NCI-H526 treated with DMSO at 0.1 percent for 48 hours (cell line): ENCODE measurements at places on chromosomes 3 and 15.
A peak's percentile ranks its signal among the peaks of the same experiment; 100 is the strongest.

- no peak for DNase-seq
Observed at GRCh38 chr3:104297617-104298016, 1069.1 kb upstream of the ALCAM start.

GRCh38 chr3:111744611-111745010, 114.5 kb upstream of the PHLDB2 start:
- no peak for DNase-seq

GRCh38 chr3:163261056-163261455, 1764.4 kb downstream of the OTOL1 start:
- DNase-seq: peak; percentile 60

DNA sequence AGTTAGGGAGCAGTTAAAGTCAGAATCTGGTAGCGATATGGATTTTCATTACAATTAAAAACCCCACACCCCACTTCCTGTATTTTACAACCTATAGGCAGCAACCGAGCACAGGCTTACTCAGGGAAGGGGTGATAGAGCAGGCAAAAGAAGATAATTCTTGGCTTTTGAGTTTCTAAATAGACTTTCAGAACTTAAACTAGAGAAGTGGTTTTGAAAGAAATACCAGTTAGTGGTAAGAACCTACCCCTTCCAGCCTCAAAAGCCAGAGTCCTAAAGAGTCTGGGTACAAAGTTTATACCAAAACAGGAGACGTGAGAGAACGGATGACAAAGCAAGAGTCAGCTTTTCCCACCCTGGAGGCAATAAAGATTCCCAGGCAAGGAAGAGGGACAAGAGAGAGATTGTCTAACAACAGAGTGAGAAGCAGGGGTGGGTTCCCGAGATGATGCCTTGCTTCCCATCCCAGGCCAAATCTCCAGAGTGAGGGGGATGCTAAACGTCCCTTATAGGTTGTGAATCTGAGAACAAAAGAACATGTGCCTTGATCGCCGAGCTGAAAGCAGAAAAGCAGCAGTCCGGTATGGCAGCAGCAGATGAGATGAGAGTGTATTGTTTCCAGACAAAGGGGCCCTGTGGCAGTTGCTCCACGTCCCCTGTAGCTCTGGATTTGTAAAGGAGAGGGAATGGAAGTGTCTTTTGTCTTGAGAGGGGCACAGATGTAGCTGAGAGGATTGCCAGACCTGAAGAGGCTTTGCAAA, 36.8 kb downstream of the KLHL6 start:
- no peak for DNase-seq

GRCh38 chr3:15794303-15794771, 3.4 kb downstream of the ANKRD28 start:
- no peak for DNase-seq

DNA sequence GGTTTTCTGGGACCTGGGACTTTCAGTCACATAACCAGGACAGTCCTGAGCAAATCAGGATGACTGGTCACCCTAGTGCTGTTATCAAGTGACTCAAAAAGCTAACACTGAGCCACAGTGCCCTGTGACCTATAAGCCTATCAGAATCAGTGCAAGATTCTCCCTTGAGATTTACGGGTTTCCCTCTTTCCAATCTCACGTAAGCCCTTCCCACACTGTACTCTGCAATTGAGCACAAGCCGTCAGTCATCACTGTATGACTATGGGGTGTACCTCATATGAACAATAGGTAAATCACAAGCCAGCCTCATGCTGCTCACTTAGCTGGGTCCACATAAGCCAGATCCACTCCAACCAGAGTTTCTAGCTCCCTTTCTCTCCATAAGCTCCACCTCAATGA, 21.0 kb upstream of the CLDN18 start:
- DNase-seq: no peak

- DNase-seq: no peak
Observed at GRCh38 chr3:462851-463250, 266.3 kb downstream of the CHL1 start.

DNA sequence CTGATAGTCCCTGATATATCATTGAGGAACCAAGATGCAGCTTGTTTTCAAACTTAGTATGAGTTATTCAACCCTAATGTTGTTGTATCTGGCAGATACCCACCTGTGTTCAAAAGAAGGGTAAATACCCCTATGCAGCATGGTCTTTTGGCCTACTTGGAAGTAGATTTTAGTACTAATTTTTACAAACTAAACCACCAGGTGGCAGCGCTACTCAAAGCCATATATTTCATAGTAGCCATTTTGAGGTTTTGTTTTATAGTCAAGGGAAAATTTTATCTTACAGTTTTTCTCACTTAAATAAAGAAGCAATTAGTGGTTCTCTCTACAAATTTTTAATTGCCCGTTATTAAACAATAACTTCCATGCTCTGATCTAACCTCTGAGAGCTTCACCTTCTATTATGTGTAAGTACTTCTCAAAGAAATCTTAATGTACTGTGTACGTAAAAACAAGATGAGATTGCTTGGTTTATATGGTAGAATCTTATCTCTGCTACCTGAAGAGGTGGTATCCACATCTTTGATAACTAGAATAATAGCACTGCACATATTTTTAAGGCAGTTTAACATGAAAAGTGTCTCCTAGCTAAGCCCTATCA, 31.5 kb upstream of the MLF1 start:
- peak; percentile 63 for DNase-seq

- DNase-seq: peak; percentile 68
Observed at GRCh38 chr3:107870096-107870495, 220.7 kb downstream of the CD47 start.

GRCh38 chr3:177833332-177833731, 636.0 kb upstream of the TBL1XR1 start:
- DNase-seq: peak; percentile 52

DNA sequence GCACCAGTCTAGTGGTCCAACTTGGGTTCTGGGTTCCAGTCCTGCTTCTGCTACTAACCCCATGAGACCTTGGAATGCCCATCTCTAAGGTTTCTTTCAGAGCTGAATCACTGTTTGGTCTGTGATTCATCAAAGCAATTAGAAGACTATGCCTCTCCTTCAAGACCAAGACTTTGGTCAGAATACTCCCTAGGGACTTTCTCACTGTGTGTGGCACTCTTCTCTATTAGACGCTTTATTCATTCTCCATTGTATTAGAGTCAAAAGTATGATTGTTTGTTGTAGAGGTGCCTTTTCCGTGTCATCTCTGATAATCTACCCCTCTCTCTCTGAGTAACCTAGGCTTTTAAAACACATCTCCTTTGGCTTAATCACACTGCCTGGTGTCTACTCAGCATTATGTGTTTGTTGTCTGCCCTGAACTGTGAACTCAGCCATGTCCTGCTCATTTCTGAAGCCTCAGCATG, 90.5 kb downstream of the LPP start:
- no peak for DNase-seq

GRCh38 chr15:96217983-96218382, 112.5 kb upstream of the NR2F2 start:
- no peak for DNase-seq

DNA sequence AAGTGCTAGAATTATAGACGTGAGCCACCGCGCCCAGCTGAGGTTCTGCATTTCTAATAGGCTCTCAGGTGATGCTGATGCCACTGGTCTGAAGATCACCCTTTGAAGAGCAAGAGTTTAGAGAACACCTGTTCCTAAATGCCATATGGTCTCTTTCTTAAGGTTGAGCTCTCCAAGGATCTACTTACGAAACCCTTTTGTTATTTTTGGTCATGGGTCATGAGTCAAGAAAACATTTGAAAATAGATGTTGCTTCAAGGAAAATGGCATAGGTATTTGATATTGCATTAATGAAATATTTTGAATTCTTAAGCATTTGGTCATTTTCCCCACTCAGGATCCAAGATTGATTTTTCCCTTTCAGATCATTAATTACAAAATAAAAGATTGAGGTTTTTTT, 74.7 kb upstream of the SOX2 start:
- no peak for DNase-seq

- DNase-seq: no peak
Observed at GRCh38 chr3:65824166-65824565, 214.6 kb downstream of the MAGI1 start.

GRCh38 chr15:100338971-100339444, 2.8 kb downstream of the ADAMTS17 start:
- DNase-seq: peak; percentile 47

- no peak for DNase-seq
Observed at GRCh38 chr3:36814776-36815175, 50.4 kb upstream of the DCLK3 start.

GRCh38 chr15:65174509-65174908, 10.6 kb downstream of the CLPX start:
- no peak for DNase-seq

DNA sequence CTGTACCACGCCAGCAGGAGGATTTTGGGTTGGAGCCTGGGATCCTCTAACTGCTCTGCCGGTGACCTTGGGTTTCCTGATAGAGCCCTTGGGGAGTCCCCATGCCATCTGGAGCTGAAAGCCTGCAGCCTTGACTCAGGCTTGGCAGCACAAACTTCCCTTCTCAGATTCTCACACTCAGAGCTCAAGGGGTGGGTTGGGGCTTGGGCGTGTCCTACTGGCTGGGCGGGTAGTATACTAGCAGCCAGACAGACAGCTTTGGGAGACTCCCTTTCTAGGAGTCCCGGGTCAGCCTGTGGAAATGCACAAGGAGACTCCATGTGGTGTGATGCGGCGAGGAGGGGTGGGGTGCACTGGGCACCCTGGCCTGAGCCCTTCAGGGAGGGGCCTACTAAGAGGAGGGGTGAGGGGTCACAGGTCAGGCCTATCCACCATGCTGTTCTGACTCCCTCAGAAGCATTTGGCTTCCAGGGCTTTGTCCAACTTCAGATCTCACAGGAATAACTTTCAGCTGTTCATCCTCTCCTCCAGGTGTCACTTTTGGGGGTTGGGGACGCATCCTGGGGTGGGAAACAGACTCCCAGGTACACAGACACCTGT, 21.6 kb upstream of the PLXNA1 start:
- no peak for DNase-seq

DNA sequence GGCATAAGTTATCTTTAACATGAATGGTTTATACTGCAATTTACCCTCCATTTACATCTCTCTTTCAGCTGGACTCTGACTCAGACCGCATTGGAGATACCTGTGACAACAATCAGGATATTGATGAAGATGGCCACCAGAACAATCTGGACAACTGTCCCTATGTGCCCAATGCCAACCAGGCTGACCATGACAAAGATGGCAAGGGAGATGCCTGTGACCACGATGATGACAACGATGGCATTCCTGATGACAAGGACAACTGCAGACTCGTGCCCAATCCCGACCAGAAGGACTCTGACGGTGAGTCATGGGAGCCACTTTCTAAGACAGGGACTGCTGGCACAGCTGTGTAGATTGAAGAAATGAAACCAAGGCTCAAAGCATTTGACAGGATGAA, 11.6 kb downstream of the THBS1 start:
- no peak for DNase-seq

DNA sequence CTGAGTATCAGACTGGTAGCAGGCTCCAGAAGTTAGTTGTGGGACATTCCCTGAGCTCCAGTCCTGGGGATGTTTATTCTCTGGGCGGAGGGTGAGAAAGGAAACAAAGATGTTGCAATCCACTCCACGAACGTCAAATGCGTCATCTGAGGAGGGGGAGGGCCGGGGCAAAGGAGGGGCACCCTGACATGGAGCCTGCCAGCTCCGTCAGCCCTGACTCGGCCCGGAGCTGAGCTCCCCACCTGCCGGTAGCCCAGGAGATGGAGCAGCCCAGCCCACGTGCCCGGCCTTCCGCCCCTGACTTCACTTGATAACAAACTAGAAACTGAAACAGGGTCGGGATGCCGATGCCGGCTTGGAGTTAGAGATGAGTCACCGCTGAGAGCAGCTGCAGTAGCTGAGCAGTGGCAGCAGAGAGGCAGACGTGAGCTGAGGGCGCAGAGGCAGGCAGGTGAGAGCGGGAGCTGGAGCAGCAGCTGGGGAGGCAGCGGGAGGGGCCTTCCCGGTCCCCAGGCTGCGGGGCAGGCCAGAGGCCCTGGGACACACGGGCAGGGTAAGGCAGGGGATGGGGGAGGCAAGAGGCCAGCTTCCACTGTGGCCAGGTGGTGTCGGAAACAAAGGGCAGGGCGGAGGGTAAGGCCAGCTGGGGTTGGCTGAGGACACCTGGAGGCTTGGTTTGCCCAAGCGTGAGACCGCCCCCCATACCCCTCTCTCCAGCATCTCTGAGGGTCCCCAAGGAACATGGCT, at the start of gene ISG20:
ISG20 (plus strand) TSS at position 391 of the 747 bp plus-strand sequence; CDS start at position 742, 351 bp downstream.
- peak; percentile 58 for DNase-seq

DNA sequence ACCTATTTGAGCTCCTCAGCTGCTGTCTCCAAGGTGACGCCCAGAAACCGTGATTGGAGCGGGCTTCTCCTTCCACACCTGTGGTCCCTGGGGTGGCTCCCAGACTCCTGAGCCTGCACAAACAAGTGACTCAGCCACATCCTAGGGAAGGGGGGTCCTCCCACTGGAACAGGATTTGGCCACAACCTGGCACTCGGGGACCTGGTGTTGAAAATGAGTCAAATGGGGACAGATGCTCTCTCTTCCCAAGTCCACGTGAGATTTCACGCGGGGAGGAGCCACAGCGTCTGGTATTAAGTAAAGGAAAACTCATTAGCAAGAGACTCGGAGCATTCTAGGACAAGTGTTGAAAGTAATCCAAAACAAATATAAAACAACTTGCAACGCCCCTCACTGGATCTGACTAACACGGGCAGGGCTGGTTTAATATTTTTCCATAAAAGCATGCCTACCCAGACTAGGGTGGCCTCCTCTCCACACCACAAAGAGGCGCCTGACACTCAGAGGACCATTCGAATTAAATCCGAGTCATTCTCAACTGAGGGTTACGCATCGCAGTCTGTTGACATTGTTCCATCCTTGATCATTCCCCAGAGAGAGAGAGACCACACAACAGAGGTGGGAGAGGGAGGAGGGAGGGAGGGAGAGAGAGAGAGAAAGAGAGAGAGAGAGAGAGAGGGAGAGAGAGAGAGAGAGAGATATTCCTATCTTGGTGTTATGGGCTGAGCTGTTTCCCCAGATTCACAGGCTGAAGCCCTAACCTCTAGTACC, 74.4 kb downstream of the MGLL start:
- DNase-seq: no peak

DNA sequence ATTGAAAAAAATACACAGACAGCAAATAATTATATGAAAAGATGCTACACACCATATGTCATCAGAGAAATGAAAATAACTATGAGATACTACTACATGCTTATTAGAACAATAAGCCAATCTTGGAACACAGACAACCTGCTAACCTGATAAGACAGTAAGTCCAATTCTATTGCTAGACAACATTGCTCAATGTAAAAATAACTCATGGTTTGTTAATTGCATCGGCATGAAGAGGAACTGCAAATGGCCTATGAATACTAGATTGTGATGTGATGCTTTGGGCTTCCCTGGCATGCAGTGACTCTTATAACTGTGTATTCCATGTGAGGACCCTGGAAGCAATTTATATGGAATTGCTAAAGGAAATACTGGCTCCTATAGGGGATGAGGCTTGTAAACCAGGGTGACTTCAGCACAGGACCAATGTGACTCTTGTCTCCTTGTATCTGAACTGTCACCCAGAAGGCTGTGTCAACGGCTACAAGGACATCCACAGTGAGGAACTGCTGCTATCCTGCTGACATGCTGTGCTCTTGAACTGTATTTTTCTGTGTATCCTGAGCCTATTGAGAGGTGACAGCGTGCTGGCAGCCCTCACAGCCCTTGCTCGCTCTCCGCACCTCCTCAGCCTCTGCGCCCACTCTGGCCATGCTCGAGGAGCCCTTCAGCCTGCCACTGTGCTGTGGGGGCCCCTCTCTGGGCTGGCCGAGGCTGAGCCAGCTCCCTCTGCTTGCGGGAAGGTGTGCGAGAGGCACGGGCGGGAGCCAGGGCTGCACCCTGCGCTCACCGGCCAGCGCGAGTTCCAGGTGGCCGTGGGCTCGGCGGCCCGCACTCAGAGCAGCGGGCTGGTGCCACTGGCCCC, 385.7 kb downstream of the CNTN4 start:
- DNase-seq: no peak
